Activated naive CD4-positive, alpha-beta T cell (primary cell): ENCODE measurements at places on chromosomes 7 and 10.

DNA sequence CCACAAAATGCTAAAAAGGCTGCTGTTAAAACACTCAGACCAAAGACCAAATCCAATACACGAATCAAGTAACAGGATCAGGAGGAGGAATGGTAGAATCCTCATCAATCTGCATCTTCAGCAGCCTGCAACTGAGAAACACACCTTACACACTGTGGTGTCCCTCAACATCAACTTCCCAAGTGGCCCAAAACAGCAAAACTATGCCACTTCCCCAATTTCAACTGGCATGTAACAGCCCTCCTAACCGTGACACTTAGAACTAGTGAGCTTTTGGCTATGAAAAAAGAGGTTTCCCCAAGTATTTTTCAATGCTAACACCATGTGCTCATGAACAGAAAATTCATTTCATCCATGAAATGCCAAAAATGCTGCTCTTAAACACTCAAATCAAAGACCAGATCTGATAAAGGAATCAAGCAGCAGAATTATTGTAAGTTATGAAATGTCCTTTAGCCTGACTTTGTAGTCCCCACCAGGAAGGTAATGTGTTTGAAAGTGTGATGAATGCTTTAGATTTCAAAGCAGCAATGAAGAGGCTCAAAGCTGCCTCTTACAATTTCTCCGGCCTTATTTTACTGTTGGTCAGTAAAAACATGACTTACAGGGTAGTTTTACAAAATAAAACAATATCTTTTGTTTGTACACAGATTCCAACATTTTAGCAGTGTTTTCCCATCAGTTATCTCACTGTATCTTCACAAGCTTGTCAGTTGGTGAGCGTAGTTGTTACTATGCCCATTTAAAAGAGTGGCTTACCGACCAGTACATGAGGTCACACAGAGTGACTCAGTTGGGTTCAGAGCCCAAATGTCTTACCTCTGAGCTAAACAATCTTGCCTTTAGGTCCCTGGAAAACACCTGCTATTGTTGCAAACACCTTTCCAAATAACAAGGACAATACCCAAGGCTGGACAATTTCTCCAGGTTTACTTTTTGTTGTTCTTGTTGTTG is 65.7 kb upstream of the ASAH2 start:
- DNase-seq = no peak

DNA sequence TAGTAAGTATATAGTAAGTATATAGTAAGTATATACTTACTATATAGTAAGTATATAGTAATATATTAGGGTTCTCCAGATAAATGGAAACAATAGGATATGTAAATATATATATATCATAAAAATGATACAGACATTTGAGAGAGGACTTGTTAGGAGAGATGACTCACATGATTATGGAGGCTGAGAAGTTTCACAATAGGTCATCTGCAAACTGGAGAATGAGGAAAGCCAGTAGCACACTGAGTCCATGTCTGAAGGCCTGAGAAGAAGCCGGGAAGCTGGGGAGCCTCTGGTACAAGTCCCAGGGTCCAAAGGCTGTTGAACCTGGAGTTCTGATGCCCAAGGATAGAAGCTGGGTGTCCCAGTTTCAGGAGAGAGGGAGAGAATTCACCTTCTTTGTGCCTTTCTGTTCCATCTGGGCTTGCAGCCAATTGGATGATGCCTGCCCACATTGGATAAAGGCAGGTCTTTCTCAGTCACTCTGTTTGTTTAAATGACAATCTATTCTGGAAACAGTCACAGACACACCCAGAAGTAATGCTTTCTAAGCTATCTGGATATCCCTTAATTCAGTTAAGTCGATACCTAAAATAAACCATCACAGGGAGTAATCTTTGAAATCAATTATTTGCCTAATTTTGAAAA is 205.5 kb upstream of the CDC14C start:
- no peak for DNase-seq

- DNase-seq = no peak
These were observed 171.4 kb downstream of the ST7 start for GRCh38 chr7:117124591-117125220.

GRCh38 chr10:7944215-7944480 is 110.3 kb upstream of the GATA3 start:
- DNase-seq = no peak

DNA sequence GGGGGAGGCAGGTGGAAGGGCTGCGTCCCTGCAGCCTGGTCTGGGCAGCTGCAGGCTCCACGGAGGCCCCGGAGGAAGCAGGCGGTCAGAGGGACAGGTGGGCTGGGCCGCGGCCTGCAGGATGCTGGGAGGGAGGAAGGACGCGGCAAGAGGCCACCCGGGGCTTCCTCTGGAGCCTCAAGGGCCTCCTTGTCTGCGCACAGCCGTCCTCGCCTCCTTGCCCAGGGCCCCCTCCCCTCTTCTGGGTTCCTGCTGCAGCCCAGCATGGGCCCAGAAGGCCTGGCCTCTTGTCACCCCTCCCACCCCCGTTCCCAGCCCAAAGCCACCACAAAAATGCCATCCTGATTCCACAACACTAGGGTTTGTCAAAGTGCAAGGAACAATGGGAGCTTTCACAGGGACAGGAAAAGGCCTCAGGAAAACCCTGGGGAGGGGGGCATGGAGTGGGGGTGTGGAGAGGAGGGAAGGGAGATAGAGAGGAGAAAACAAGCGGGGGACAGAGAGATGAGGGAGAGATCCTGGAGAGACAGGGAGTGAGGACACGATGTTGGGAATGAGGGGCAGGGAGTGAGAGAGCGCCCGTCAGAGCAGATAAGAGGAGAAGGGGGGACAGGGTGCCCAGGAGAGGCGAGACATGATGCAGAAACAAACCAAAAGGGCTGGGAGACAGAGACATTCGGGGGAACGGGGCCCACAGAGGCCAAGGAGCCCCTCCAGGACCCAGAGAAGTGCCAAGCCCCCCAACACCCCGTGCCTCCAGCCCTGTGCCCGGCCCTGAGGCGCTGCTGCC is 41.8 kb downstream of the ZCCHC24 start:
- DNase-seq = no peak

DNA sequence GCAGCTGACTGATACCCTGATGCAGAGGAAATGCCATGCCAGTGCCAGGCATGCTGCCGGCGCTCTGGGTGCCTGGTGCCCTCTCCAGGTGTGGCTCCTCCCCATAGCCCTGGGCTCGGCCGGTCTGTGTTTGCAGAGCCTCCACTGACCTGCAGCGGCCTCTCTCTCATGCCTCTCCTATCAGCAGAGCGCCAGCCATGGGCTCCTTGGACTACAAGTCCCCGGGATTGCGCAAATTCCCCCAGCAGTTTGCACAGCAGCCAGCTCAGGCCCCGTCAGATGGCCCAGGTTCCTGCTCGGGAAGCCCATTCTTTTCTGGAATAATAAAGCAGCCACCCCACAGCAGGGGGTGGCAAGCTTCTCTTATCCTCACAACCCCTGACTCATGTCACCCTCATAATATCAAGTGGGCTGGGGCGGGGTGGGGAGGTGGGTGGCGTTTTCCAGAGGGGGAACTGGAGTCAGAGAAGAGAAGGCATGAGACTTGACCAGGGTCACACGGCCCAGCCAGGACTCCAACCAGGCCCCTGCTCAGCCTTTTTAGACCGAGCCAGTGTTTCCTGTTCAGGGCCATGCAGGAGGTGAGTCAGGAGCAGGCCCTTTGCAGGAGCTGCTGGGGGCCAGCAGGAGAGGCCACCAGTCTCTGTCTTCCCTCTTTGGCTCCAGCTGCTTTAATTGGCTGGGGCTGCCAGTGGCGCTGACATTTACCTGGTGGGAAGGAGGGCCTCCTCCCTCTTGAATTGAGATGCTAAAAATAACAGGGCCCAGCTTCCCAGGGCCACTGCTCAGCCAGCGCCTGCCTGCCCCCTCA is 58.6 kb downstream of the ZMIZ1 start:
- DNase-seq = no peak

DNA sequence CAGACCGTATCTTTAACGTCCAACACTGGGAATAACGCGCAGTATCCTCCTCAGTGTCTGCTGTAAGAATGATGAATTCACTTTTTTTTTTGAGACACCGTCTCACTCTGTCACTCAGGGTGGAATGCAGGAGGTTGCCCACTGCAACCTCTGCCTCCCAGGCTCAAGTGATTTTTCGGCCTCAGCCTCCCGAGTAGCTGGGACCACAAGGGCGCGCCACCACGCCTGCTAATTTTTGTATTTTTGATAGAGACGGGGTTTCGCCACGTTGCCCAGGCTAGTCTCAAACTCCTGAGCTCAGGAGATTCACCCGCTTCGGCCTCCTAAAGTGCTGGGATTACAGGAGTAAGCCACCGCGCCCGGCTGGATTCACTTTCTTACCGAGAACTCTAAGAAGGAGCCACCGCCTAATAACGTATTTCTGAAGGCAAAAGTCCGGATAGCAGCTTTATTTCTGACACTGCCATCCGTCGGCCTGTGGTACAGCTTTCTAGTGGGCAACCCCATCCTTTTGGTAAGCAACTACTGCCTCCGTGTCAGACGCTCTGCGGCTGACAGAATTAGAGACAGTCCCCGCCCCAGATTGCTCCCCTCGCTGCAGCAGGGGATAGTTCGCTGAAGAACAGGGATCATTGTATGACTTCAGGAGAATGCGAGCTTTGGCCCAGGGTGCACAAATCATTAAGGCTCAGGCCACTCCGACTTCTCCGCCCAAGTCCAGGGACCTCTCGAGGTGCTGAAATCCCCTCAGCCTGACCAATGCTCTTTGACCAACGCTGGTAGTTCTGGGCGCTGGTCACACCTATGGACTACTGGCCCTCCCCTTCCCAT is 662 bp downstream of the POLR3A start:
- DNase-seq = no peak

DNA sequence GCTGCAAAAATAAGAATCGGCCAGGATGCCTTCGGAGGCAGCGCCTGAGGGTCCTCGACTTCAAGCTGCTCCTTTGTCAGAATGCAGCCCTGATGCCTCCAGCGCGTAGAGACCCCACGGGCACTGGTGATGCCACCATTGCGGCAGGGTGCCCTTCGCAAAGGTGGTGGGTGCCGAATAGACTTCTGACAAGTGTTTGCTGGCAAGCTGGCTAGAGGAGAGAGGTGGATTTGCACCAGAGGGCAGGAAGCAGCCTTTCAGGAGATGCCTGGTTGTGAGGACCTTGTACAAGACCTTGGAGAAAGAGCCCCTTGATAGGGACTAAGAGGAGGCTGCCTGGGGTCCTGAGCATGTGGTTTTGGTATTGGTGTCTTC is 103.2 kb upstream of the PPIF start:
- no peak for DNase-seq

- no peak for DNase-seq
These were observed 126.7 kb downstream of the DKK1 start for GRCh38 chr10:52440612-52441285.

GRCh38 chr7:36236073-36236472 is 83.0 kb downstream of the EEPD1 start:
- DNase-seq = no peak

DNA sequence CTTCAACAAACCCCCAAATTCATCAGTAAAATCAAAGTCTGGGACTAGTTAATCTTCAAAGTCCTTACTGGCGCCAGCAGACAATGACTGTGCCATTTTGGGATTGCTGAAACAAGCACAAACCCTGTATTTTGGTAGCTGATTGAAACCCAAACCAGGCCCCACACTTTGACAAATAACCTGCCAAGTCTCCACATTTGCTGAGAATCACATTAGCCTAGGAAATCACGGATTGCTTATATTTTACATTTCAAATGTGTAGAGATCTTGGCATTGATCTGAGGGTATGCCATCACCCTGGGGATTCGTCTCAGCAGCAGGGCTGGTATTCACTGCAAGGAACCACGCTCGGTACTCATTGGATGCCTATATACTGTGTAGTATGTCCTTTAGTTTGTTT is 501.1 kb downstream of the CALN1 start:
- DNase-seq = no peak

DNA sequence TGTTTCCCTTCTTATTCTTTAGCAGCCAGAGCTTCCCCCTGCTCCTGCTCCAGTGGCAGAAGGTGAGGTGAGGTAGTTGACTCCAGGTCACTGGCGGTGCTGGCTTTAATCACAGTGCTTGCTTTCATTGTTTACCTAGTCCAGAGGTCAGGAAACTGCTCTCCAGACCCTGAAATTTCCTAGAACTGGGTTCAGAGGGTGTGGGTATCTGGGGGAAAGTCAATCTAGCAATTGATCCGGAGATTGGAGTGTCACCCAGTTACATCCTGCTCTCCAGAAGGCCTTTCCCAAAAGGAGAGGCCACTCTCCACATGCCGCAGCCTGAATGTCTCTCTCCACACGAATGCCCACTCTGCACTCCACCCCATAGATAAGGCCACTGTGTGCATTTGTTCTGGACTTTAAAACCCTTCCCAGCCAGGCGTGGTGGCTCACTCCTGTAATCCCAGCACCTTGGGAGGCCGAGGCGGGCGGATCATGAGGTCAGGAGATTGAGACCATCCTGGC is 2.1 kb upstream of the MBL2 start:
- DNase-seq = no peak

DNA sequence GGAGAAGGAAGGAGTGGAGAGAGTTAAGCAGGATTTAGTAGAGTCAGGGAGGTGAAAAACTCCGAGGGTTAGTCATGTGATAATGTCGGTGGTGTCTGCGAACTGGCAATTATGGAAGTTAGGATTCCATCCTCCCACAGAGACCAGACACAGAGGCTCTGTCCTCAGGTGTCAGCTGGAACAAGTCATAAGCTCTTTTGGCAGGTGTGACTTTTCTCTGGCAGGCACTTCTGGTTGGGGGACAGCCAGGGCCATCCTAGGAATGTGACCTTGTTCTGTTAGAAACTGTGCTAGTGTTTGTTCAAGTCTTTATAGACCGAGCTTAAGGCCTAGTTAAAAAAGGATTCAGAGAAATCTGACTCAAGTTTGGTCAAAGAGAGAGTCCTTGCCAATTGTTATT is 371.0 kb downstream of the DPP6 start:
- DNase-seq = no peak

DNA sequence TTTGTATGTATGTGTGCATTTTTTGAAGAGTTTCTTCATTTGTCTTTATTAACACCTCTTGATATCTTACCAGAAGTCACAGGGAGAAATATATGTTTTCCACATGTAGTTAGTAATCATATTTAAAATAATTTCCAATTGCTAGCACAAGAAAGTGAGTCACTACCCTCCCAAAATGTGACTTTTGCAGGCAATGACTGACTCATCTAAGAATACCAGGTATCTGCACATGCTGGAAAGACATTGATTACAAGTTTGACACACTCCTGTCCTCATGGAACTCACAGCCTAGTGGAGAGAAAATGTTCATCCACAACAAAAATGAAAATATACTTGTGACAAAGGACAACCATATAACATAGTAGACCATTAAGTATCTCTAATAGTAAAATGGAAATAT is 82.9 kb downstream of the SEMA3D start:
- DNase-seq = no peak

DNA sequence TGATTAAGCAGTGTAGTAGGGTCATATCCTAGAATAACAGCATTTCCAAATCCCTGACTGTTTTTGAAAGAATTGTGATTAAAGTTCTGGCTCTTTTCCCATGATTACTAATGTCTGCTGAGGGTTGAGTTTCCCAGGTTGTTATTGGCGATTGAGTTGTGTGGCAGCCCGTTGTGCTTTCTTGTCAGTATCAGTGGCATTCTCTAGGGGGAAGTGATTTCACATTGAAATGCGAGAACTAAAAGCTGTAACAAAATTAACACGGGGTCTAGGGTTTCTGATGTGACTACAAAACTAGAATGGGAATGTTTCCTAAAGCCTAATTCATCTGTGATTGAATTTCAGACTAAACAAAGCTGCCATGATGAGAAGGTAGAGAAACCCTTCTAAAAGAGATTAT is 349.4 kb downstream of the EXOC4 start:
- no peak for DNase-seq
